NCI-H510A treated with DMSO at 0.1 percent for 48 hours (cell line): ENCODE measurements at places on chromosomes 1 and 21.

- DNase-seq: no peak
These were observed 153.7 kb downstream of the COL11A1 start for GRCh38 chr1:102954576-102954975.

DNA sequence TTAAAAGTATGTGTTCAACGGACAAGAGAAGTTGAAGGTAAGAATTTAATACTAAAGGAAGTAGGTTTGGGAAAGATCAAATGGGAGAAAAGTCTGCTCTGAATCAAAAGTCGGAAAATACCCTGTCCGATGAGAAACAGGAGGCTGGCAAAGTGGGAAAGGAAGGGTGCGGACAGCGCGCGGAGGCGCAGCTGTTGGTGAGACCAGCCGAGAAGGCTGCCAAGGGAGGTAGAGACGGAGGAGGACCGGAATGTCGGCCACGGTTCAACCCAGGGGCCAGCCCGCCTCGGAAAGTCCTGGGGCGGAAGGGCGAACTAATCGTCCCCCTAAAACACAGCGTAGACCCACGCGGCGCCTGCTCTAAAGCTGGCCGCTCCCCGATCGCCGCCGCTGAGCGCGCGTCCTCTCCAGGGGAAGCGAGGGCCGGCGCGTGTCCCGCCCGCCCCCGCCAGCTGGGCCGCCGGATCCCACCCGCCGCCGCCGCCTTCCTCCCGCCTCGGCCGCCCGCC is 639 bp upstream of the SPATA1 start:
- DNase-seq: peak; percentile 92

DNA sequence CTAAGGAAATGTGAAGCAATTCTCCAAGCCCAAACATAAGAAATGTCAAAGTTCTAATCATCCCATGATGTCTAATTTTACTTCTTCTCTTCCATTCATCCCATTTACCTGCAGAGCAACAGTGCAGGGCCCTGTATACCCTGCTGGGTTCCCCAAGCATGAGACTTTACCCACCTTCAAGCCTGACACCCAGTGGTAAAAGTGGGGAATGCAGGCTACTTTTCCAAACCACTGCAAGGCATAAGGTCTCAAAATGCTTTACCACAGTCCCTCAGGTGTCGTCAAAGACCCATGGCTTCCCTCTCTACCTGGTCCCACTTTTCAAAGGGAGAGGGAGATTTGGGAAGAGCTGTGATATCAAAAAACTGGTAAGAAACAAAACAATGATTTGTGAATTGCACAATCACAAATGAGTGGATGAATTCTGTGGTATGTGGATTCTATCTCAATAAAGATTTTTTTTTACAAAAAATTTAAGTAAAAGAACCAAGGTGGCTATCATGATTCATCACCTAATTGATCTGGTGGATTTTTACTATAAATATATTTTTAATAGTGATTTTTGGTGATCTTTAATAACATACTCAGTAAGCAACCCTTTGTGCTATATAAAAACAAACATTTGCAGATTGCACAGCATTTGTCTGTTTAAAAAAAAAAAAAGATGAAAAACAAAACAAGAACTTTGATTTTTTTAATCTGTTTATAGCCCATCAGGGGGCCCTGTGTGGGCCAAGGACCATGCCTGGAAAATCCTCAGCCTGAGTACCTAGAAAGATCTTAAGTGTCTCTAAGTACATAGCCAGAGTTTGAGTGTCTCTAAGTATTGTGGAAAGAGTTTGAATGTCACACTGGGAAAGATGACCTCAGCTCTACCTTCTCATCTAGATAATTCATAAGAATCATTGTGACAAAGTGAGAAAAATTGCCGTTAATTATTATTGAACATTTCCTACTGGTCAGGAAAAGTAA is 73.1 kb upstream of the GJB5 start:
- peak; percentile 97 for DNase-seq

DNA sequence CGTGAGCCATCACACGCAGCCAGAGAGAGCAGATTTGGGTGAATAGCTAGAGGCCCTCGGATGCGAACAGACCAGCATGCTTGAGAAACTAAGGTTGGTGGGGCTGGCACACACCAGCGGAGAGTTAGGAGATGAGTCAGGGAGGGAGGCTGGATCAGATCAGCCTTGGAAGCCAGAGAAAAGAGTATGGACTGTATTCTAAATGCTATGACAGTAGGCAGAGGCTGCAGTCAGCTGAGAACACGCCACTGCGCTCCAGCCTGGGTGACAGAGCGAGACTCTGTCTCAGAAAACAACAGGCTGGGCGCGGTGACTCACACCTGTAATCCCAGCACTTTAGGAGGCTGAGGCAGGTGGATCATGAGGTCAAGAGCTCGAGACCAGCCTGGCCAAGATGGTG is 4.0 kb upstream of the PLEKHM2 start:
- no peak for DNase-seq

DNA sequence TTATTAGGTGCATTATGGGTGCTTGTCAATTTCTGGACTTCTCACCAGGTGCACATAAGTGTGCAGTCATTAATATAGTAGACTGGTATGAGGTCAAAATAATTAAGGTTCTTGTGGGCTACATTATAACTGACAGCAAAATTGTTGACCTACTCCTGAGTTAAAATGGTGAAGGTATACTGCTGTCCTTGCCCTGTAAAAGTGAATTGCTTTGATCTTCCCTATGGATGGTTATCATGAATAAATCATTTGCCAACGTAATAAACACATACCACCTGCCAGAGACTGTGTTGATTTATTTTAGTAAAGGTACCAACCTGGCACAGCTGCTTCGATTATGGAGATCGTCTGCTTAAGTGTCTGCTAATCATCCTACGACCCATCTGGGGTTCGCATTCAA is 201.6 kb upstream of the KCNK2 start:
- no peak for DNase-seq

GRCh38 chr1:211708006-211708405 is 32.6 kb upstream of the NEK2 start:
- no peak for DNase-seq

DNA sequence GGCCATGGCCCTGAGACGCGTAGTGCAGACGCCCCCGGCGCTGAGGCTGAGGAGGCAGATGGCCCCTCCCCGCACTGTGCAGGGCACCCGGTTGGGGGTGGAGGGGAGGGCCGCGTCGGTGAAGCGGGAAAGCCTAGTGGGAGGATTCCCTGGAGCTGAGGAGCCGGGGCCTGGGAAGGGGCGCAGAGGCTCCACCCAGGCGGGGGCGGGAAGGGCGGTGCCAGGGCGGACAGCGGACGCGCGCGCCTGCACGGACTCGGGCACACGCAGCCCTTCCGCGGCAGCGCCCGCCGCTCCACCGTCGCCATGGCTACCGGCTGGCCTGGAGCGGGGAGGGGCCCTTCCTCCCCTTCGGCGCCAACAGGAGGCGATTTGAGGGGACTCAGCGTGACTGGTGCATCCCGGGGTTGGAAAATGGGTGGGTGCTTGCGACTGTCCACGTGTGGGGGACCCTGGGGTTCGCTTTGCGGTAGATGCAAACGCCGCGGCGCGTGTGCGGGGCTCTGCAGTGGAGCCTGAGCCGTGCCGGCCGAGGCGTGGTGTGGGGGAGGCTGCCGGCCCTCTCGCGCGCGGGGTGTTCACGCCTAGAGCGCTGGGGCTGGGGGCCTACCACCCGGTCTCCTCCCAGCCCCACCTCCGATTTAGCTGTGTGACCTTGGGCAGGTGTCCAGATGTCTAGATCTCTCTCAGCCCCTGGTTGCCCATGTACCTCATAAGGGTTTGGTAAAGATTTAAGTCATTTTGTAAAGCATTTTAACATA is 35.1 kb downstream of the PTPRF start:
- DNase-seq: peak; percentile 80

DNA sequence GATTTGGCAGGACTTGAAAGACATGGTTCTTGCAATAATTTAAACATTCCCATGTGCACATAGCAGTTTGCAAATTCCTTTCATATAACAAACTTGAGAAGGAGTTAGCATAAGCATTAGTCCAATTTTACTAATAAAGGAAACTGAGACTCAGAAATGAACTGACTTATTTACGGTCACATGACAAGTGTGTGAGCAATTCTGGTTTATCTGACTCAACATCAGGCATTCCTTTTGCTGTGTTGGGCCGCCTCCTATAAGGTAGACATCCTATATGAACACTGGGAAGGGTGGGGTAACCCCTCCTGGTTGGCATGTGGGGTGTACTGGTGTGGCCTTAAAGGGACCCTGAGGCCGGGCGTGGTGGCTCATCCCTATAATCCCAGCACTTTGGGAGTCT is 8.5 kb upstream of the CPT2 start:
- DNase-seq: no peak

- DNase-seq: no peak
These were observed 241.8 kb upstream of the IRF2BP2 start for GRCh38 chr1:234851450-234852438.

DNA sequence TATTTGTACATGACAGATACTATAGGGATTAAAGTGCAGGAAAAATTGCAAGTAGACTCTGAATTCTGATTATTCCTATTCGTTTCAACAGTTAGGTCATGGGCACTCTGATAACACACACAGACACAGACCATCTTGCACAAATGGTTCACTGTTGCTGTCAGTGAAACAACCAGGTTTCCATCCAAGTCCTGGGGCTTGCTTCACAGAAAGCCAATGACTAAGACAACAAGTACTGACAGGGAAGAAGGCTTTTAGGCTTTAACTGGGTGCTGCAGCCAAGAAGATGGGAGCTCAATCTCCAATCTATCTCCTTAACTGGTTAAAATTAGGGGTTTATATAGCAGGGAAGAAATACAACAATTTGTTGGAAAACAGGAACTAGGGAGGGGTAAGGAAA is 57.6 kb downstream of the RIMS3 start:
- no peak for DNase-seq

DNA sequence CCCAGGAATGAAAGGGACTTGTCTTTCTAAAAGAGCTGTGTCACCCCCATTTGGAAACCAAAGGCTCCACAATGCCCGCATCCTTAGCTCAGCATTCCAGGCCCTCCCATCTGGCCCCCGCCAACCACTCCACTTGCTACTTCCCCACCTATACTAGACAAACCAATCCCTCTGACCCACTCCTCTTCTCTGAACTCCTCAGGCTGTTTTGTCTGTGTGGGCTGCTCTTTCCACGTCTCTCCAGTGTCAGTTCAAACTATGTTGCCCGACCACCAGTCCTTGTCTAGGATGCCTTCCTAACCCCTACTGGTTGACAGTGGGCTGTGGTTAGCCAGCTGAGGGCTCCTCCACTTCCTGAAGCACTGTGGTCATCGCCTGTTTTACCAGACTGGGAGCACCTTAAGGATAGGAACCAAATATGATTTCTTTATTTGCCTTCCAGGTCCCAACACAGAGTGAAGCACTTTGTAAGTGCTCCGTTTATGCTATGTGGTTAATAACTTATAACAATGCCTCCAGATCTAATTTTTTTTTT is 8.1 kb upstream of the COA7 start:
- no peak for DNase-seq

GRCh38 chr1:167291539-167292185 is 71.0 kb downstream of the POU2F1 start:
- no peak for DNase-seq

- no peak for DNase-seq
These were observed 48.0 kb downstream of the RHBG start for GRCh38 chr1:156416993-156417392.

- DNase-seq: peak; percentile 47
These were observed 1.7 kb upstream of the KIF26B start for GRCh38 chr1:245153081-245153551.

DNA sequence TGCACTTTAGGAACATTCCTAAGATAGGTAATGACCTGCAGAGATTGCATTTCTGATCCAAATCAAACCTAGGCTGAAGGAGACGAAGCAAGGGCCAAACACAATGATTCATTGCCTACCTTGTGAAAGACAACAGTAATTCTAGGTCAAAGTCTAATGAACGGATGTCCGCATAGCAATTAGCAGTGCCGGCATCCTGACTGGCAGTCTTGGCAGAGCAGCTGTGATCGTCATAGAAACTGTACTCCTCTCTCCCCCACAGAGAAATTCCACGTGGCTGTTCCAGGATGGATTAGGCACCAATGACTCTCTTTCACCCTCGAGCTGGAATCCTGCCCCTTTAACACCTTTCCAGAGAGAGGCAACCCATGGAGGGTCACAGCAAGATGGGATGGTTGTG is 28.9 kb upstream of the VAV3 start:
- DNase-seq: no peak

GRCh38 chr1:232786845-232787455 is 18.3 kb upstream of the MAP10 start:
- DNase-seq: no peak

DNA sequence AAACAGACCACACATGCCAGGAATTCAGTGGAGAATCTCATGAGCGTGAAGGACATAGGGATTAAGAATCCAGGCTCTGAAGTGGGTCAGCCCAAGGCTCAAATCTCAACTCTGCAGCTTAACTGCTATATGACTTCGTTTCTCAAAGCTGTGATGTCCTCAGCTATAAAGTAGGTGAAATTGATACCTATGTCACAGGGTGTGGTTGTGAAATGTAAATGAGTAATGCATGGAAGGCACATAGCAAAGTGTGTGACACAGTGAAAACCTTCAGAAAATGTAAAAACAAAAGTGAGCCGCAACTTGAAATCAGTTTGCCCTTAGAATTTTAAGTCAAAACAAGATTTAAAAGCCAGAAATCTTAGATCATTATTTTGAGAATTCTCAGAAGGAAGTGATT is 145.7 kb upstream of the PRMT6 start:
- no peak for DNase-seq

- no peak for DNase-seq
These were observed 50.1 kb downstream of the COL18A1 start for GRCh38 chr21:45454926-45455673.

GRCh38 chr1:36971852-36972618 is 62.3 kb downstream of the GRIK3 start:
- DNase-seq: peak; percentile 99

GRCh38 chr1:241838897-241839296 is 9.1 kb upstream of the EXO1 start:
- DNase-seq: no peak

DNA sequence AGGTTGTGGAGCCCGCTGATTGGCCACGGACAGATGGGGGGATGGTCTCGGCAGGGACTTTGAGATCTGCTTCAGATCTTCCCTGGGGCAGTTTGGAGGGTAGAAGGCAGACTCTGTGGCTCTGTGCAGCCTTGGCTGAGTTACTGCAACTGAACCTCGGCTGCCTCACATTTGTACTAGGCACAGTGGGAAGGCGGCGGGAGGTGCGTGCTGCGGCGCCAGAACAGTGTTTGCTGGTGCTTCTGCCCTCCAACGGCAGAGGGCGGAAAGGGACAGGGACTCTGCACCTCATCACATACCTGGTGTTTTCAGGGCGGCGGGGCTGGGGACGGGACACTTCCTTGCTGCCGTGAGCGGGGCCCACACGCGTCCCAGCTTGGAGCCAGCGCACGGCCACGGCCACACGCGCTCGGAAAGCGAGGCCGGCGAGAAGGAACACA is 26.2 kb downstream of the SLC66A1 start:
- DNase-seq: peak; percentile 39

GRCh38 chr1:232477728-232478127 is 152.2 kb downstream of the SIPA1L2 start:
- DNase-seq: no peak

DNA sequence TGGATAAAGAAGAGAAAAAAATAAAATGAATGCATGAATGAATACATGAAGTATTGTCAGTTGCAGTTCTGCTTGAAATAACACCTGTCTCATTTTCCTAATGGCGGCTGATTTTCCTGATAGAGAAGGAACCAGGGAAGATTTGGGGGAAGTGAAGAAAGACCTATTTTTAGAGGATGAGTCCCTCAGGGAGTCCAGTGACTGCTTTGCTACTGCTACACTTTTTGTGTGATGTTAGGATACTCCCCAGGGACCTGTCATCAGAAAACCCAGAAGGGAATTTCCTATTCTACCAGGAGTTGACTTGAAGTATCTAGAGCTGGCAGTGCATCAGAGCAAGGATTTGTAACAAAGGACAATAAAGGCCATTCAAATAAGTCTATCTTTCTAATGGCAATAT is 114.8 kb downstream of the MAB21L3 start:
- no peak for DNase-seq
